ENCODE measurements at places on chromosomes 13 and 19. TPM values are rescaled to one million over a fixed set of nuclear protein-coding genes. Genes with fewer than 3 reads are reported as not detected.

DNA sequence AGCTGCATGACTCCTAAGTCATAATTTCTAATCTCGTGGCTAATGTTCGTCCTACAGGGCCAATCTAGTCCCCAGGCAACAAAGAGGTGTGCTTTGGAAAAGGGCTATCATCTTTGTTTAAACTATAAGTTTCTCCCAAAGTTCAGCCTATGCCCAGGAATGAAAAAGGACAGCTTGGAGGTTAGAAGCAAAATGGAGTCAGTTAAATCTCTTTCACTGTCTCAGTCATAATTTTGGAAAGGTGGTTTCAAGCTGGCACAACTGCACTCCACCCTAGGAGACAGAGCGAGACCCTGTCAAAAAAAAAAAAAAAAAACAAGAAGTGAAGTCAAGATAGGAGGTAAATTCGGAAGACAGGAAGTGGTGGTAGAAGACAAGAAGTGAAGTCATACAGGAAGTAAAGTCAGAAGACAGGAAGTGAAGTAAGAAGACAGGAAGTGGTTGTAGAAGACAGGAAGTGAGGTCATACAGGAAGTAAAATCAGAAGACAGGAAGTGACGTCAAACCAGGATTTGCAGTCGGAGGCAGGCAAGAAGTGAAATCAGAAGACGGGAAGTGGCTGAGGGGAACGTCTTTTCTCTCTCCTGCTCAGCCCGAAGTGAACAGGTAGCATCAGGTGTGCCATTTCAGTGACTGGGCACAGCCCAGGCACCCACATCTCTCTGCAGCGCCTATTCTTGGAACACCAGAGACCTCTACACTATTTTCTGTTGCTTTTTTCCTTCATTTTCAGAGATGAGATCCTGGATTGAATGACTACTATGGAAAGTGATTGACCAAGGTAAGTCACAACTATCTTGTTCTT is 32.2 kb downstream of the GP6 start:
- DNase-seq = peak; percentile 5

- no peak for DNase-seq
Observed at GRCh38 chr13:43122791-43123190, 99.4 kb downstream of the DNAJC15 start.

The ZNF528 gene
- total RNA-seq = 13.6 TPM

The ZNF470 gene
- 1.3 TPM for total RNA-seq

The GARIN5A gene
- total RNA-seq = 3.1 TPM

GRCh38 chr13:38382946-38383345 is 33.3 kb downstream of the UFM1 start:
- DNase-seq = no peak

GRCh38 chr13:44365008-44365407 is 8.6 kb upstream of the SERP2 start:
- DNase-seq = no peak

The FREM2 gene
- 0.27 TPM for total RNA-seq

The LILRA6 gene
- total RNA-seq = 1.1 TPM

- no peak for DNase-seq
Observed at GRCh38 chr19:28235606-28236125, 977.3 kb downstream of the UQCRFS1 start.

DNA sequence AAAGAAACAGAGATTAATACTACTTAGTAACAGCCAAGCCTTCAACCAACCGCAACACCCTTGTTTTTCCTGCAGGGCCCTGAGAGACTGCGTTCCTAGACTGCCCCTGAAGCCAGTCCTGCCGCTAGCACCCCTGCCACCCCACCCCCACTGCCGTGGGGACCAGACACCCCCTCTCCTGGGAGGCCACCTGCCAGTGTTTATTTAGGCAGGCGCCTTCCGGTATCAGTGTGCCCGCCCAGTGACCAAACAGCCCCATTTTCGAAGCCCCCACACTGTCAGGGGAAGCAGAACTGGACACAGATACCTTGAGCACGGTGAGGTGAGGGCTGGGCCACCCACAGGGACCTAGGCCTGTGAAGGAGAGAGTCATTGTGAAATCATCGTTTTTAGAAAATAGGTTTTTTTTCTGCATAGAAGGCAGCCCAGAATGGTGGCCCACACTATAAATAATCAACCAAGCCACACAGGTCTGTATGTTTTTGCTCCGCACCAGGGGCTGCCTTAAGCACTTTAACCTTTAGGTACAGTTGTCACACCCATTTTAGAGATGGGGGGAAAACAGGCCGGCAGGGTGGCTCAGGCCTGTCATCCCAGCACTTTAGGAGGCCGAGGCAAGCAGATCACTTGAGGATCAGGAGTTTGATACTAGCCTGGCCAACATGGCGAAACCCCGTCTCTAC is 3.5 kb upstream of the TLE5 start:
- peak; percentile 63 for DNase-seq

The NCAN gene
- not detected for total RNA-seq

DNA sequence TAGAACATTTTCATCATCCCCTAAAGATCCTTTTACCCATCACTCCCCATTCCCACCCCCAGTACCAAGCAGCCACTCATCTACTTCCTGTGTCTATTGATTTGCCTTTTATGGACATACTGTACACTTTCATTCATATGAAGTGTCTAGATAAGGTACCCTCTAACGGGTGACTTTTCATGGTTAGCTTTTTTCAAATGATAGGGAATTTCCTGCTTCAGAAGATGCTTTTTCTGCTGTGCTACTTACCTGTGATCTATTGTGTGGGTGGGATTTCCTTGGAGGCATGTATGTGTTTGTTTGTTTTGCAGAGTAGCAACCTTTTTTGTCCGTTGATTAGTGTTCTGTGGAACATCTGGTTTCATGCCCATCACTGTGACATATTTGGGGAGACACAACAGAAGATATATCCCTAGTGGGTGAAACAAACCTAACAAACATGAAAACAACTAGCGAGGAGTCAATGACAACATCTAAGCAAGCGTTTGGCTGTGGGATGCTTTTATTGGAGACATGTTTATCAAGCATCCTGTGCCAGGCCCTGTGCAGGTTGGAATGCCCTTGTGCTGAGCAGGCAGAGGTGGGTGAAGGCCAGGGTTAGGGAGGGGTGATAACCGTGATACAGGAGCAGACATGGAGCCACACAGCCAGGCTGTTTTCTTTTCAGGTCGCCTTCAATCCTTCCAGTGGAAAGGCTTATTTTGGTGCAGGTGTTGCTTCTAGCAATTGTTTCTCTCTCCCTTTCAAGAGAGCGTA is 17.6 kb downstream of the SPINT2 start:
- DNase-seq = no peak

The WASF3 gene
- total RNA-seq = 3.1 TPM

DNA sequence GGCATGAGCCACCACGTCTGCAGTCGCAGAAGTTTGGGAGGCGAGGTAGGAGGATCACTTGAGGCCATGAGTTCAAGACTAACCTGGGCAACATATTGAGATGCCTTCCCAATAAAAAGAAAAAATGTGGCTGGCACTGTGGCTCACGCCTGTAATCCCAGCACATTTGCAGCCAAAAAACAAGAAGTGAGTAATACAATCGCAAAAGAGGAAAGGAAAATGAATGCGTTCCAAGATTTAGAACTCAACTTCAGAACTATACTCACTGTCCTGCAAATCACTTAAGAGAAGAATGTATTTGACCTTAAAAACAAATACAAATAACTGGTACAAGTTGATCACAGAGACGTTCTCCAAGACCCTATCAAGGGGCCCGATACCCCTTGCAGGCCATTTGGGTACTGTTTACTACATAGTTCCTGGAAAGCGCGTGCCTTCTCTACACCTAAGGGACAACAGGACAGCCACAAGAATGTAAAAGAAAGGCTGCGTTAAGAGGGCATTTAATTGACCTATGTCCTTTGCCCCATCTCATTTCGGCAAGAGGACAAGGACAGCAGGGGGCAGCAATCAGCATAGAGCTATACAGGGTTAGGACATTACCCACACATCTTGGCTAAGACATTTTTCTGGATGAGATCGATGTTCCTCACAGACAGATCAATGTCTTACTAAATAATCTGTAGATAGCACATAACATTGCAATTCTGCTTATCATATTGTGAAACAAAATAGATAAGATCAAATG is 41.3 kb downstream of the FLT3 start:
- DNase-seq = peak; percentile 80

The MEIOSIN gene
- not detected for total RNA-seq

The MUC16 gene
- total RNA-seq = under 0.01 TPM

DNA sequence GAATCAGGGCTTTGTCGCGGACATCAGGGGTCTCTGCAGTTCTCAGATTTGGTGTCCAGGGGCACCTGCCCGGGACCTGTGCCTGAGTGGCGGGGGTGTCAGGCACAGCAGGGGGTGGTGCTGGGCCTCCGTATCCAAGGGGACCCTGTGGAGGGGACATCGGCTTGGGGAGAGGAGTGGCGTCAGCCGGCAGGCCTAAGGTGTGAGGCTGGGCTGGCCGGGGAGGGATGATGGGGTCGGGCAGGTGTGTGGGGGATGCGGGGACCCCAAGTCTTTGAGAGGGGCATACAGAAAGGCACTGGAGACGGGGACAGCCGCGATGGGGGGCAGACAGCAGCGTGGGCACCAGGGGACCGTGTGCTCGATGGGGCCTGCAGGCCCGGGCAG is 2.5 kb downstream of the EFNA2 start:
- no peak for DNase-seq

DNA sequence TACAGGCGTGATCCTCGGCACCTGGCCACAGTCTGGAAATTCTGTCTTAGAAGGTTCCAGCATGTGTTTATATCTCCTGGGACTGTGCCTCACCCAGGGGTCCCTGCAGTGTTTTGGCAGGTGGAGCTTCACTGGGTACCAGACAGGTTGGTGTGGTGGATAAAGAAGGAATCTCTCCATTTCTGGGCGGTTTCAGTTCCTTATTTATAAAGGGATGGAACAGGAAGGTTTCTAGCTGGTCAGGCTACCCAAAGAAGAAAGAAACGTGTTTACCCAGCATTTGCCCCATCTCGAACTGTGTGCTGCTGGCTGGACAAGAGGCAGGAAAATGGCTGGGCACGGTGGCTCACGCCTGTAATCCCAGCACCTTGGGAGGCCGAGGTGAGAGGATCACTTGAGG is 9.8 kb downstream of the PNPLA6 start:
- no peak for DNase-seq

DNA sequence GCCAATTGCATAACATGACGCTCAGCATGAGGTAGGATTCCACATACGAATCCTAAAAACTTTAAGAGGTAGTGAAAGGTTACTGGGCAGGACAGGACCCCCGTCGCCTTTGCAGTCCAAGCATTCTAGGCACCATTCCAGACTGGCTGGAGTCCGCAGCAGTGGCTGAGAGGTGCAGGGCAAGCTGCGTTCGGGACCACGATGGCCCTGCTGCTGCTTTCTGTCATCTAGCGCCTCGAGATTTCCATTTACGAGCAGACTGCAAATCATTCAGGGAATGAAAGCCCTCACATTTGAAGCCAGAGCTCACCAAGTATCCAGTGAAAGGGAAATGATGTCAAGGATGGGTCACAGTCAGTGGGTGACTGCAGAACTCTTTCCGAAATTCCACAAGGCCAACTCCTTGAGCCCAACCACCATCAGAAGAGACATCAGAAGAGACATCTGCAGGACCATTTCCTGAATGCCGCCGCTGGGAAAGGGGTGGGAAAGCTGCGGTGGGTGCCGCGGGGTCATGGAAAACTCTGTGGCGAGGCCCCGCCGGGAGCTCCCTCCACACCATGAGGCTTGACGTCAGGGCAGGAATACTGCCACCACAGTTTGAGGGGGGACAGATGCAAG is 88.3 kb downstream of the COL4A1 start:
- no peak for DNase-seq

DNA sequence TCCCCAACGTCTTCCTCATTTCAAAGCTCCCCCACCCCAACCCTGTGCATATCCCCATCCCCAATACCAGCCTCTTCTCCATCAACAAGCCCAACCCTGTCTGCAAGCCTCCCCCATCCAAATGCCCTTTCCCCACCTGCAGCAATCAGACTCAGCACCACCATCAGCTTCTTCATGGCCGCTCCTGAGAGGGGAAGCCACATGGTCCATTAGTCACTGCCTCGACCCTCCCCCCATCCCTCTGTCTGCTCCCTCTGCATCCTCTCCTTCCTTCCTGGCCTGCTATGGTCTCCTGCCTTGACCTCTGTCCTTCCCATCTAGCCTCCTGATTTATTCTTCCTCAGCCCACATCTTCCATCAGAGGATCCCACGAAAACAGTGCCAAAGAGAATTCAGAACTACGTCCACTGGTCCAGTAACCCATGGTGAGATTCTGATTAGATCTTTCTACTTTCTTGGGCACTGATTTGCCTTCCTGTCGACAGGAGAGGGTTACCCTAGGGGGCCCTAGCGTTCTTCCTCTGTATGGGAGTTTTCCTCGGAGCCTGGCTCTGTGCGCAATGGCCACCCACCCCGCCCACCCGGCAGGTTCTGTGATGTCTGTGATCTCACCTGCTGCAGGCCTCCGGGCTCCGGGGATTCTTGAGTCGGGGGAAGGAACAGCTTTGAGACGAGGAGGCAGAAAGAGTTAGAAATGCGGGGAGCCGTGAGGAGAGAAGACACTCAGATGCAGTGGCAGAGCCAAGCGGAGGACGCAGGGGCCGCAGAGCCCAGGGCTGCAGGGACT is 1.3 kb downstream of the KLK6 start:
- no peak for DNase-seq

DNA sequence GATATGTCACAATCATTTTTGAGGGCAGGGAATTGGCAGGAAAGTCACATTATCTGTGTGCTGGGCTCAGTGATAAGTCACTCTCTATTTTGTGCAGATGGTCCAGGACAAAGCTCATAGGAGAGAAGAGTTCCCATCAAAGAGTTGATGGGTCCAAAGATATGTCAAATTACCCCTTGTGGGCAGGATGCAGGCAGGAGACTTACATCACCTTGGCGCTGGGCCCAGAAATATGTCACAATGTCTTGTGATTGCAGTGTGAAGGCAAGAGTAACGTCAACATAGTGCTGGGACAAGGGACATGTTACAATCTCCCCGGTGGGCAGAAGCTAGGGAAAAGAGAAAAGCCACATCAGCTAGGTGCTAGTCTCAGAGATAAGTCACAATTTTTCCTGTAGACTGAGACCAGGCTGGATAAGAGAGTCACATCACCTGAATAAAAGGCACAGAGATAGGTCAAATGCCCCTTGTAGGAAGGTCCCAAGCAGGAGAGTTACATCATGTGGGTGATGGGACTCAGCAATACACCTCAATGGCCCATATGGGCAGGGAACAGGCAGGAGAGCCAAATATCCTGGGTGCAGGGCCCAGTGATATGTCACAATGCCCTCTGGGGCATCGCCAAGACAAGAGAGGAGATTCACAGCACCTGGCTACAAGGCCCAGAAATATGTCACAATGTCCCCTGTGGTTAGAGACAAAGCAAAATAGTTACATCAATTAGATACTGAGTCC is 47.9 kb downstream of the ZNF99 start:
- DNase-seq = no peak

The TNNT1 gene
- 0.40 TPM for total RNA-seq

- no peak for DNase-seq
Observed at GRCh38 chr13:57056601-57057180, 84.0 kb upstream of the PRR20A start.

- no peak for DNase-seq
Observed at GRCh38 chr13:98039964-98040363, 86.5 kb downstream of the IPO5 start.

- DNase-seq = no peak
Observed at GRCh38 chr13:51222686-51223559, 725 bp downstream of the FAM124A start.

GRCh38 chr19:56690670-56691069 is 19.1 kb upstream of the ZNF835 start:
- no peak for DNase-seq

The CEACAM8 gene
- total RNA-seq = 1.7 TPM

The SIGLECL1 gene
- total RNA-seq = not detected
